Effector memory CD8-positive, alpha-beta T cell (primary cell): ENCODE measurements at places on chromosomes 6 and 20.

DNA sequence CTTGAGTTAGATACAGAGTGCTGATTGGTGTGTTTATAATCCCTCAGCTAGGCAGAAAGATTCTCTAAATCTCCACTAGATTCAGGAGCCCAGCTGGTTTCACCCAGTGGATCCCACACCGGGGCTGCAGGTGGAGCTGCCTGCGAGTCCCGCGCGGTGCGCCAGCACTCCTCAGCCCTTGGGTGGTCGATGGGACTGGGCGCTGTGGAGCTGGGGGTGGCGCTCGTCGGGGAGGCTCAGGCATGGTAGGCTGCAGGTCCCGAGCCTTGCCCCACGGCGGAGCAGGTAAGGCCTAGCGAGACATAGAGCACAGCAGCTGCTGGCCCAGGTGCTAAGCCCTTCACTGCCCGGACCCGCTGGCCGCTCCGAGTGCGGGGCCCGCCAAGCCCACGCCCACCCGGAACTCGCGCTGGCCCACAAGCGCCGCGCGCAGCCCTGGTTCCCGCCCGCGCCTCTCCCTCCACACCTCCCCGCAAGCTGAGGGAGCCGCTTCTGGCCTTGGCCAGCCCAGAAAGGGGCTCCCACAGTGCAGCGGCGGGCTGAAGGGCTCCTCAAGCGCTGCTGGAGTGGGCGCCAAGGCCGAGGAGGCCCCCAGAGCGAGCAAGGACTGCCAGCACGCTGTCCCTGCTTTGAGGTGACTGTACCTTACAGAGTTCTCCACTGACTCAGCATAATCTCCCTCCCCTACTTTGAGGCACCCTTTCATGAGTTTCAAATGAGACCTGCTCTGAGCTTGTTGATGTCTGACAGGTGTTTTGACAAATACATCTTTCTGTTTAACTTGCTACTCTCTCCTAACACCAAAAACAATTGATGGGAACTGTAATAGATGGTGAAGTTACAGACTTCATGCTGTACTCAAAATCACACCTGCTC lies 3.9 kb upstream of the SSR1 start:
- DNase-seq = no peak

GRCh38 chr20:23265226-23265625 lies 85.4 kb upstream of the NXT1 start:
- no peak for DNase-seq

GRCh38 chr6:136173519-136174507 lies 76.3 kb downstream of the MTFR2 start:
- no peak for DNase-seq

- no peak for DNase-seq
Observed at GRCh38 chr6:90403489-90404381, 107.1 kb upstream of the BACH2 start.

DNA sequence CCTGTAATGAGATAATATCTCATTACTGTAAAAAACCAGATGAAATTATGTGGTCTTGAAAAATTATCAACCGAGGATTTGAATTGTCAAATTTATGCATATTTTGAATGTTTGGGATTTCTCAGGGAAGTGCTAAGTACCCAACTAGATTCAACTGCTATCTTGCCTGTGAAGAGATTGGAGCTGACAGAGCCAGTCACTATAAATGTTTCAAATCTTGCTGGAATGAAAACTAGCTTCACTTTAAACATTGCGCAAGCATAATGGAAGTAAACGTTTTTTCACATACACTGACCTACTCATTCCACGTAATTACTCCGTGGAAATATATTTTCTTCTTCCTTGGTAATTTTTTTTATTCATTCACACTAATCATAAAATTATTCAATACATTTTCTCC lies 46.7 kb downstream of the TMEM170B start:
- DNase-seq = no peak

DNA sequence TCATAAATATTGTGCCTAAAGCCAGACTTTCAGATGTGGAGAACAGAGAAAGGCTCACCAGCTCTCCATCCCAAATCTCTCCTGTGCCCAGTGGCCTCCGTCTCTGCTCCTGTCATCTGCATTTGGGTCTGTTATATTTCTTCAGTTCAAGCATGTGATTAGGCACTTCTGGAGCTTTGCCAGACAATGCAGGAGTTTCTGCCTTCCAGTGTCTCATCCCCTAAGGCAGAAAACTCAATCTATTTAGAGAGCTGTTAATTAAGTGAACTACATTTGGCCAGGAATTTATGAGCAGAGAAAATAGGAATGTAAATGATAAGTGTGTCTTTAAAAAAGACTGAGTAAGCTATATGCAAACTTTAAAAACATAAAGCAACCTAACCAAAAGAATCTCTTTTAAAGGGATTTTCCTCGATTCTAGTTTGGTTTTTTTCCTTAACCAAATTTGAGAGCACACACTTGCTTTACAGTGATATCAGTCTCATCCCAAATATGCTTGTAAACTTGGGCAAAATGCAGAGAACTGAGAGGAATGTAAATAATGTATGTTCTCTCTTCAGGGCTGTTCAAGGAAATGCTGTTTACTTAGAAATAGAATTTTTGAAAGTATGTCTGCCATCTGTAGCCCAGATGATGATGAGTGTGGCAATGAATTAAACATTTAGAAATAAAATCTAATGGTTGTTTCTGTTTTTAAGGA lies 113.9 kb downstream of the ELOVL4 start:
- no peak for DNase-seq

DNA sequence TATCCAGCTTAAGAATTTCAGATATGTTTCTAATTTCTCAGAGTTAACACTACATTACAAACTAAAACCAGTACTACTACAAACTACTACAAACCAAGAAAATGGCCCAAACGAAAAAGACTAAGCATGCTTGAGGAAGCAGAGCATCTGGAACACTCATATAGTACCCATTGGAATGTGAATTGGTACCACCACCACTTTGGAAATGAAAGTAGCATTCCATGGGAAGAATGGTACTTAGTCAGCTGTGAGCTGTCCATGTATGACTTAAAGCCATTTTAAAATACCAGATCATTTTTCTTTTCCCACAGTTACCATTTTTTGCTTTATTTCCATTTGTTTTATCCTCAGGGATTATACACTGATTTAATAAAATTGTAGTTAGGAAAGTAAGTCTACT lies 30.5 kb downstream of the FBXO9 start:
- DNase-seq = no peak

DNA sequence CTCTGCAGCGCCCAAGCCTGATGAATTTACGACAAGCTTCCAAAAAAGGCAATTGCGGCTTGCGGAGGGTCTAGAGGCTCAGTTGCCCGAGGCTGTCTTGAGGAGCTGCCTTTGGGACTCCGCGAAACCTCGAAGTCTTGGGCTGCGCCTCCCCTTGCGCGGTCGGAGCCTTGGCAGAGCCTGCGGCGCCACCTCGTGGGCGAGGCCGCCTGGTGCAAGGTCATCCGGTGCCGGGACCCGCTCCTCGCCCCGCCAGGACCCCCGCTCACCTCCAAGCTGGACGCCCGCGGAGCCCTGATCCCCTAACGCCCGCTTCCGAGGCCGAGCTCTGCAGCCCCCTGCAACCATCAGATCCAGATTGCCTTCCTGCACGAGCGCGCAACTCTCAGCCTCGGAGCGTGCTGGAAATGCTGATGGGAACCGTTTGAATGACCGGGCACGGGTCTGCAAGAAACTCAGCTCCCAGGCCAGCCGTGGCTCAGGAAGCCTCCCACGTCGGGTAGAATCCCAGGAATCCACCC lies 14.9 kb upstream of the FAM210B start:
- DNase-seq = peak; percentile 11

GRCh38 chr6:22838345-22838744 lies 269.0 kb downstream of the HDGFL1 start:
- DNase-seq = no peak
